Tibial nerve (tissue), 4 donors: ENCODE measurements at places on chromosomes 7 and 10.

- no peak for DNase-seq
These were observed 701 bp downstream of the MTPAP start for GRCh38 chr10:30348378-30348776.

DNA sequence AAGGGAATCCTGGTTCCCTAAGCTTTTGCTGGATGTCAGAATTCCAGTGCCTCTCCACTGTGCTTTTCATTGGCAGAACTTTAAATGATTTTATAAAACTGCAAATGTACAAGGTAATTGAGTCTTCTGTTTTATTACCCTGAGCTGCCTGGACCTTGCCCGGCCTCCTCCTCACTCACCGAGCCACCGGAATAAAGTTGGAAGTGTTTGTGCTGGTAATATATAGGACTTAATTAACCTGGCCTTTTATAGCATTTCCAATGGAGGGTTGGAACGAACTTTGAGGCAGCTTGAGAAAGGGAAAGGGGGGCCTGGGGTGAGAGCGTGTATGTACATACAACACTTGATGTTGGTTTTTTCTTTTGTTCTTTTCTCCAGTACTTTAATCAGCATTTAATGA, 43.4 kb downstream of the ZNF503 start:
- DNase-seq: no peak

- no peak for DNase-seq
These were observed 228.4 kb upstream of the RHOBTB1 start for GRCh38 chr10:61172182-61172926.

DNA sequence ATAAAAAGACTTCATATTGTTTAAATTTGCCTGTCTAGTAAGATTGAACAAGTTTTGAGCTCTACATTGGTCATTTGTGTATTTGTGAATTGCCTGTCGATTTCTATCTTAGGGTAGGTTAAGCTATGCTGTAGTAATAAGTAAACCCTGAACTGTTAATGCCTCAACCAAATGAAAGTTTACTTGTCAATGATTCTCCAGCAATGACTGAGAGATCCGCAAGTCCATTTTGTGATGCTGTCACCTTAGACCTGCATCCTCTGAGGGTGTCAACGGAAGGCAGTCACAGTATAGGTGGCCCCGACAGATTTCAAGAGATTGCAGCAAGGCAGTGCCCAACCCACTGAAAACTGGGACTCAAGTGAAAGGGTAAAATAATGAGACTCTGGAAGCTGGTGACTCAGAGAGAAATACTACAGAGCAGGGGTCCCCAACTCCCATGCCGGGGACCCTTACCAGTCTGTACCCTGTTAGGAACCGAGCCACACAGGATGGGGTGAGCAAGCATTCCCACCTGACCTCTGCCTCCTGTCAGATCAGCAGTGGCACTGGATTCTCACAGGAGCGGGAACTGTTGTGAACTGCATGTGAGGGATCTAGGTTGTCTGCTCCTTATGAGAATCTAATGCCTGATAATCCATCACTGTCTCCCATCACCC, 10.8 kb upstream of the PHYH start:
- DNase-seq: no peak

GRCh38 chr7:151340794-151341356, 737 bp upstream of the NUB1 start:
- no peak for DNase-seq

GRCh38 chr7:54839575-54840213, 80.7 kb upstream of the SEC61G start:
- peak; percentile 52 for DNase-seq

DNA sequence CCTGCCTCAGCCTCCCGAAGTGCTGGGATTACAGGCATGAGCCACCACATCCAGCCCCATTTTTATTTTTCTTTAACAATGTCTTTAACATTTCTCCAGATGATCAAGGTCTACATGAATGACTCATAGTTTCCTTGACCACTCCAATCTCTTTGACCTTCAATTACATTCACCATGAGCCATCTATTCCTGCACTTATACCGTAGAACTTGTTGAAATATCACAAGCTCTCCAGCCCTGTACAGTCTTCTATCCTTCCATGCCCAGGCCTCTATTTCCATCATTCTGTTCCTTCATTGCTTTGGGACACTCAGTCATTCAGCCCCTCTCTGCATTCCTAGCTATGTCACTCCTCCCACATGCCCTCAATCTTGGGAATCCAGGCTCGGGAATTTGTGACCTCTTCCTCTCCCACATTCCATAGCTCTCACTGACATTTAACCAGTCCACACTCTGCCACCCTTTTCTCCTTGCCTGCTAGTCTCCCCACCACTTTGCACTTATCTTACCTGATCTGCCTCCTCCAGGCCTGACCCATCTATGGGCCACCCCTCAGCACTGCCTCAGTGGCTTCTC, 151.8 kb upstream of the STK17A start:
- DNase-seq: no peak

GRCh38 chr7:93018716-93019115, 99.1 kb downstream of the SAMD9 start:
- no peak for DNase-seq

GRCh38 chr7:157205438-157205837, 66.7 kb downstream of the UBE3C start:
- DNase-seq: no peak

GRCh38 chr7:102849538-102849937, 63.3 kb upstream of the LRRC17 start:
- no peak for DNase-seq

GRCh38 chr7:94949532-94949931, 42.1 kb downstream of the PPP1R9A start:
- DNase-seq: no peak

DNA sequence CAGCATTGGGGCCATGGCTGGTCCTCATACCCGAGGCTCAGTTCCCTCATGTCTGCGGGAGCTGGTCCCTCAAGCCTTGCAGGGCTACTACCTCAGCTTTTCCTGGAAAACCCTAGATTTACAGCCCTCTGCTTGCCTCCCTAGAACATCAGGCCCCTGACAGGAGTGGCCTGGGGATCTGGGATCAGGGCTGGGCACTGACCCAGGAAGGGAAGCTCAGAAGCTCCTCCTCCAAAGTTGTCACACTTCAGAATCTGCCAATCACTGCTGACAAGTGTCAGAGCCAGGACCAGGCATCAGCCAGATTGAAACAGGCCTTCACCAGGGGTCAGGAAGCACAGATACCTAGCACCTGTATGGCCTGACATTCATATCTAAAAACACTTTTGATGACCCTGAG, 115.2 kb downstream of the GRID1 start:
- no peak for DNase-seq

DNA sequence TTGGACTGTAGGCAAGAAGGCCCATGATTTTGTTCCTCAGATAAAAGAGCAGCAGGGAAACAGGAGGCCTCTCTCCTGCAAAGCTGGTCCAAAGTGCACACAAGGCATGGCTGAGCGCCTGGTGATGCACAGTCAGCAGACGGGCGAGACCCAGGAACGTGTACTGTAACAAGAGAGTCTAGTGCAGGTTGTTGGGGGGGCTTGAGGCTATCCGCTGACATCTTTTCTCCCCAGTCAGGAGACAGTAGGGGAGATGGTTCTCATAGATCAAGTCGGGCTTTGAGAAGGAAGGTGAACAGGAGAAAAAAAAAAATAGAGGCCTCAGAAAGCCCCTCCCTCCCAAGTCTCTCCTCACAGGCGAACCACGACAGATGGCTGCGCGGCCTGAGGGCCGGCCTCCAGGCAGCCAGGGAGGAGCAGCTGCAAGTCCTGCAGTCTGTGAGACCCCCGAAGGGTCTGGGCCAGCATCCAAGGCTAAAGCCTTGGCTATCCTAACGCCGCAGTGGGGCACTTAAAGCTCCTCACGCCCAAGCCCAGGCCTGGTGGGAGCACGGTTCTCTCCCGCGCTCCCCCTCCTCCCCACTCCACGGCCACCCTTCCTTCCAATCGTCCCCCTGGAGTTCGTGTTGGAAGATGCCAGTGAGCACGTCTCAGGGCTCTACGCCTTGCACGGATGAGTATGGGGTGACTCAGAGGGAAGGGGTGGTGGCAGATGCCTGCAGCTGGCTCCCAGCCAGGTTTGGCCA, 68.3 kb downstream of the PRKAG2 start:
- no peak for DNase-seq

GRCh38 chr10:52752801-52753445, 19.7 kb downstream of the MBL2 start:
- DNase-seq: no peak

DNA sequence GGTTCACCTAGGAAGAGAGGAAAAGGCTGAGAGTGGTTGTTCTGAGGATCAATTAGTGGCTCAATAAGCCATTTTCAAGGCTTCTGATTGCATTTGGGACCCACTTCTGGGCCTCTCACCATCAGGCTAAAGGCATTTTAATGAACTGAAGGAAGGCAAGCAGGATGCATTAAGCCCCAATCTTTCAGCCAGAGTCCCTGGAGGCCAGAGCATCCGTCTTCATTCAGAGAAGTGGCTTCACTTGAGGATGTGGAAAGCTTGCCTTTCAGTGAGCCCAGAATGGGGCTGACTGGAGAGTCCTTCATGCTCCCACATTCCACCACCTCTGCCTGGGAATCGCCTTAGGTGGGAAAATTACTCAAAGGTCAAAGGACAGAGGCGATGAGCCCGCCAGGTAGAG, 41.8 kb downstream of the COL17A1 start:
- DNase-seq: no peak
